H1 (cell line): ENCODE measurements at places on chromosomes 4 and X.

- H3K4me1 ChIP-seq: no peaks in the 10 kb centered on the region
- no peak for DNase-seq
- H3K27me3 ChIP-seq: no peaks in the 10 kb centered on the region
- H3K36me3 ChIP-seq: peaks cover 17% of the 10 kb centered on the region
- no peak overlapping the region for H3K4me3 ChIP-seq
Measured at GRCh38 chr4:82467471-82467870, 37.1 kb downstream of the ENOPH1 start.

DNA sequence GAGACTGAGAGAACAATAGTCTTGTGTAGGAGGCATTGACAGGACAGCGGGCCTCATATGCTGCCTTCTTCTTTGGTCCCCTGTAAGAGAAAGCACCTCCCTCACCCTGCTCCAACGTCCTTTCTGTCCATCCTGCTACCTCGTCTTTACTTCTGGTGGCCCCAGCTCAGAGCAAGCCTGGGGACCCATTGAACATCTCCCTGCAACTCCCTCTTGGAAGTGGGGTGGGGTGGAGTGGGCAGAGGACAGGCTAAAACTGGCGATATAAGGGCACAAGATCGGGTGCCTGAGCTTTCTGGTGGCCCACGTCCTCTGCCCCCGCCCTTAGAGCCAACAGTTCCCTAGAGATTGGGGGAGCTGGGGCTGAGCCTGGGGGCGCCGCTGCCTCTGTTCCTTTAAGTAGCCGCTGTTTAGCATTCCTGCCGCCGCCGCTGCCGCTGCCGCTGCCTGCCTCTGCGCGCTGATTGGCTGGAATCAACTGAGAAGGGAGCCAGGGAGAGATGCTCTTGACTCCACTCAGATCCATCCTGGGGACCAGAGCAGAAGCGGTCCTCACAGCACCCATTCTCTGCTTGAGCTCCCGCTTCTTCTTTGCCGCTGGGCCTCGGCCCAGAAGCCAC lies at the start of gene DLG3:
Gene DLG3, plus strand, starts transcription at position 510 of the 620 bp plus-strand sequence. CDS start 367 bp downstream, outside the sequence.
- H3K36me3 ChIP-seq: no peaks in the 10 kb centered on the region
- peak; percentile 66 for DNase-seq
- no peak within 1 kb of the TSS for H3K27ac ChIP-seq
- H3K27me3 ChIP-seq: no peaks in the 10 kb centered on the region
- no peaks in the 10 kb centered on the region for H3K4me1 ChIP-seq
- H3K4me3 ChIP-seq: peak within 1 kb of the TSS; percentile 17

DNA sequence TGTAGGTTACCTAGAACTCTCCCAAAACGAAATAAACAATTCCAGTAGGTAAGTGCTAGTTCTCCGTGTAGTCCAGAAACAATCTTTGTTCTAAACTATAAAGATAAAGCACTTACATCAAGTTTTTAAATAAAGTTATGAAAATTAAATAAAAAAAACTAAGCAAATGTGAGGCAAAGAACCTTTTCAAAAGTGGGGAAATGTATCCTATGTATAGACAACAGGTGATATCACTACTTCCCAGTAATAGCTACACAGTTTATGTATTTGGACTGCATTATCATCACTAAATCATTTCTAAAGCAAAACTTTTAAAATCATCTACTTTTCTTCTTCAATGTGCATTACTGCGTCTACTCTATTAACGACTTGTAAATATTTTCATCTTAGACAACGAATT lies 2.0 kb downstream of the YTHDC1 start:
- H3K27me3 ChIP-seq: no peaks in the 10 kb centered on the region
- H3K4me1 ChIP-seq: no peaks in the 10 kb centered on the region
- no peak for DNase-seq

DNA sequence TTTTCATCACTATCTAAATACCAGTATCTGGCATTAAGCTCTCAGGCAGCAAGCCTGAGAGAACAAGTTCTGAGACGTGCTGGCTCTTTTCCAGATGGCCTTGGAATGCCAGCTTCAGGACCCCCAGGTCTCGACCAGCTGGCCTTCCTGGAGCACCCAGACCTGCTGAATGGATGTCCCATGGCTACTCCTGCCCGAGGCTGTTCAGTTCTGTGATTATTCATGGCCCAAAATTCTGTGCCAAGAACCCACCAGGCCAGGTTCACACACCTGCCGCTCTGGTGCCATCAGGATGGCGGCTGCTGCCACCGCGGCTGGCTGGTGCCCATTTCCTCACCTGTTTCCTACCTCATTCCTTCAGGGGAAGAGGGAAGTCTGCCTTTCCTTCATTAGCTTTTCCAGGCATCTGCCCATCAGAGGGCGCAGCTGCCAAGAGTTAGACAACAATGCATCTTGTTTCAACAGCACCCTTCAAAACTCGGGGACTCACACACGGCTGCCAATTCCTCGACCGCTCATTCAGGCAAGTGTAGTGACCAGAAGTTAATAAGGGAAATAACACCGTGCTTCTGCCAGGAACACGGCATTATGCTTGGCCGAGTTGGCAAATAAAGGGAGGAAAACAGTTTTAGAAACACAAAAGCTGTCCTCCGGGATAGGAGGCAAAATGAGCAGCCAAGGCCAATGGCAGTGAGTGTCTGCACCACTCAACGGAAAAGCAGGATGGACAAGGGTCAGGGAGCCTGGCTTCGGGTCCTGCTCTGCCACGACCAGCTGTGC lies 173.8 kb downstream of the NSUN7 start:
- no peaks in the 10 kb centered on the region; the same call in 1 of the 2 replicates for H3K4me1 ChIP-seq
- DNase-seq: no peak
- H3K36me3 ChIP-seq: no peaks in the 10 kb centered on the region
- H3K27me3 ChIP-seq: no peaks in the 10 kb centered on the region

- no peak overlapping the region for H3K4me3 ChIP-seq
- no peaks in the 10 kb centered on the region for H3K4me1 ChIP-seq
- no peak overlapping the region for H3K27ac ChIP-seq
- DNase-seq: no peak
- H3K27me3 ChIP-seq: no peaks in the 10 kb centered on the region
- no peaks in the 10 kb centered on the region for H3K36me3 ChIP-seq
Measured at GRCh38 chr4:1087371-1087770, 26.0 kb downstream of the RNF212 start.

DNA sequence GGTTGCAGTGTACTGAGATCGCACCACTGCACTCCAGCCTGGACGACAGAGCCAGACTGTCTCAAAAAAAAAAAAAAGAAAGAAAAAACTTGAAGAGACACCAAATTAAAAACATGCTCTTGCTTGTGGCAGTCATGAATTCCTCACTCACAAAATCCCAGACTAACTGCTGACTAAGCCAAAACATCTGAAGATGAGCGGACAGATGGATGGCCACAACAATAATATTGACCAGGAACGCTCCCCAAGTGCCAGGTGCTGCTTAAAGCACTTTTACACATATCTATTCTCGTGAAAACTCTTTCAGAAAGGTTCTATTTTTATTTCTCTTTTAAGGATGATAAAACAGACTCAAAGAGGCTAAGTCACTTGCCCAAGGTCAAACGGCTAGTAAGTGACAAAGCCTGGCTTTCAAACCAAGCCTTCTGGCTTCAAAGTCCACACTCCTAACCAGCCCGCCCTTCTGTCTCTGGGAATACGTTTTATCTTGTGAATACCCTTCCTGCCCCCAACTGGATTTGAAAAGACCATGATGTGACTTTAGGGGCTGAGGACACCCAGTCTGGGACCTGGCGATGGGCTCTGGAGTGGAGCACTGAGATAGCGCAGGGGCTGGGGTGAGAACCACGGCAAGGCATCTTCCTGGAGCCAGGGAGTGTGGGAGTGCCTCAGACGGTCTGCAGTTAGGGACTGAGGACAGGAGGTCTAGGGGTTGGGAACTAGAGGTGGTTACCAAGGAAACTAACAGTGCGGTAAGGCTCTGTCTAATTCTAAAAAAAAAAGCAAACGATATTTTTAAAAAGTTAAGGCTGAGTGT lies 9.5 kb upstream of the CXCR3 start:
- H3K4me3 ChIP-seq: no peak overlapping the region
- DNase-seq: no peak
- no peaks in the 10 kb centered on the region for H3K27me3 ChIP-seq
- no peaks in the 10 kb centered on the region for H3K36me3 ChIP-seq
- H3K27ac ChIP-seq: no peak overlapping the region
- peaks cover 3% of the 10 kb centered on the region; the same call in 1 of the 2 replicates for H3K4me1 ChIP-seq

GRCh38 chr4:139617702-139618490 lies 47.7 kb upstream of the MGST2 start:
- no peak for DNase-seq
- H3K4me3 ChIP-seq: no peak overlapping the region
- H3K4me1 ChIP-seq: no peaks in the 10 kb centered on the region; the same call in 1 of the 2 replicates

DNA sequence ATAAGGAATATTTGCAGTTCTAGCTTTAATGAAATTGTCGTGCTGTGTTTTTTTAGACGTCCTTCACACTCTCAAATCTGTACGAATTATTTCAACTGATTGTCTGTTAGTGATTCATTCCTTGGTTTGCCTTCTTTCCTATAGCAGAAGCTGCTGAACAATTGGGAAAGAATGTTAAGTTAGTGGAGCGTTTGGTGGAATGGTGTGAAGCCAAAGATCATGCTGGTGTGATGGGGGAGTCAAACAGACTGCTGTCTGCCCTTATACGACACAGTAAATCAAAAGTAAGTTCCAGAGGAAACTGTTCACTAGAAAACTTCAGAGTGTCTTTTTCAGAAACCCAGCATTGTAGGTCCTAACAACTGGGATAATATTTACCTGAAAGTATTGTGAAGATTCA lies 159.9 kb downstream of the RAP1GDS1 start:
- H3K27me3 ChIP-seq: no peaks in the 10 kb centered on the region
- no peak overlapping the region for H3K4me3 ChIP-seq
- peaks cover 2% of the 10 kb centered on the region; the same call in 1 of the 2 replicates for H3K36me3 ChIP-seq
- no peaks in the 10 kb centered on the region for H3K4me1 ChIP-seq

DNA sequence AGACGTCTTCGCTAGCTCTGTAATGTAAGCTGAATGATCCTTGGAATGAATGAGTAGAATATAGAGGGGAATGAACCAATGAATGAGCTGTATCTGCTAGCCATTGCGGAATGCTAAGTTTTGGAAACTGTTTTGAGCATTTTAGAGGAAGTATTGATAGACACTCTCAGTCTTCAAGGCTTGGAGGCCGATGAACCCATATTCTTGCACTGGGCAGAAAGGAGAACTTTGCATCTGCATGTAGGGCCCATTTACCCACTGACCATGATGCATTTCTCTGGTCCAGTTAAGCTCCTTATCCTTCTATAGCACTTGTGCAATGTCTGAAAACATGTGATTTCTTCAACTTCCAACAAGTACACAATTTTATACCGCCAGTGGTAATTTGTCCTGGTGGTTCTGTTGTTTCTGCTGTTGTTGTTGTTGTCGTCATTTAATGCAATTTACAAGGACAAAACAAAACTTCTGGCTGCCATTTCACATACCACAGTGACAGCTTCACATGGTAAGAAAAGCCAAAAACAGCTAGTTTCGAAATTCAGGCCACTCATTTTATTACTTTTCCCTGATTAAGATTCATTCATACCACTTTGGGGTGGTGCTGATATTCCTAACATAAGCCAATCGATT lies 85.0 kb upstream of the MTM1 start:
- H3K27ac ChIP-seq: no peak overlapping the region
- no peaks in the 10 kb centered on the region for H3K4me1 ChIP-seq
- H3K27me3 ChIP-seq: no peaks in the 10 kb centered on the region
- no peaks in the 10 kb centered on the region for H3K36me3 ChIP-seq
- H3K4me3 ChIP-seq: no peak overlapping the region

GRCh38 chr4:7388627-7389026 lies 46.1 kb downstream of the PSAPL1 start:
- no peak overlapping the region for H3K27ac ChIP-seq
- no peak overlapping the region for H3K4me3 ChIP-seq
- H3K36me3 ChIP-seq: no peaks in the 10 kb centered on the region
- H3K4me1 ChIP-seq: no peaks in the 10 kb centered on the region
- no peaks in the 10 kb centered on the region for H3K27me3 ChIP-seq

GRCh38 chr4:174561560-174561959 lies 39.3 kb upstream of the HPGD start:
- no peak overlapping the region for H3K27ac ChIP-seq
- peaks cover 12% of the 10 kb centered on the region; the same call in 1 of the 2 replicates for H3K4me1 ChIP-seq

DNA sequence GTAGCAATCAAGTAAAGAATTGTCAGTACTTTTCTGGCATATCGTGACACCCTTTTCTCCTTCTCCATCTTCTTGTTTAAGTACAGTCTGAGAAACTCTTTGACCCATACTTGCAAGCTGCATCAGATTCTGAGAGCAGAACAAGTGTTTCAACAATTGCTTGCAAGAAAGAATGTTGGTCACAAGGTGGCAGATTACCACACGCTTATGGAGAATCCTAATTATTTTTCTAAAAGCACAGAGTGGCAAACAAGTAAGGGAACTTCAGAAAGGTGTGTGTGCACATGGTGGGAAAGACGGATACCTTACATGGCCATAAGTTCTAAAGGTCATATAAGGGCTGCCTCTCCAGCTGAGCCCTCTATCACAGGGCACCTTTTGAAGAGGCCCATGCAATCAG lies 136.4 kb upstream of the FGF13 start:
- DNase-seq: no peak
- H3K4me3 ChIP-seq: no peak overlapping the region
- H3K27ac ChIP-seq: no peak overlapping the region
- no peaks in the 10 kb centered on the region for H3K4me1 ChIP-seq
- no peaks in the 10 kb centered on the region for H3K27me3 ChIP-seq

GRCh38 chrX:125378205-125378604 lies 58.5 kb downstream of the TEX13C start:
- H3K4me1 ChIP-seq: peaks cover 2% of the 10 kb centered on the region; the same call in 1 of the 2 replicates
- no peak for DNase-seq
- H3K27me3 ChIP-seq: no peaks in the 10 kb centered on the region
- no peaks in the 10 kb centered on the region for H3K36me3 ChIP-seq
- no peak overlapping the region for H3K4me3 ChIP-seq

DNA sequence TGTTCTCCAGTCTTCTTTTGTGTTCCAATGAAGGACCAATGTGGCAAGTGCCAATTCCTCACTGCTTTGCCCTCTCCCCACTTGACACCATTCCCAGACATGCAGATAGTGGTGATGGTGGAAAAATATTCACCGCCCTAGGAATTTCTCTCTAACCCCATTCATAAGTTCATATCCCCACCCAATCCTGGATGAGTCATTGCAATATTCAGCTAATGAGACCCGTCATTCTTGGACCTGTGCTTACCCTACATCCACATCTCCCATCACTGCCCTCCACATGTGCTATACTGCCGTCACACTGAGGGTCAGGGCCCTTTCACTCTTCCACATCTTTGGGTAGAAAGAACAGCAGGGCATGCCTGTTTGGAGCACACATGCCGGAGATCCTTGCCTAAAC lies 199.2 kb downstream of the KCNIP4 start:
- H3K4me1 ChIP-seq: no peaks in the 10 kb centered on the region
- no peak overlapping the region for H3K27ac ChIP-seq
- DNase-seq: no peak
- no peaks in the 10 kb centered on the region for H3K27me3 ChIP-seq
- no peak overlapping the region for H3K4me3 ChIP-seq

DNA sequence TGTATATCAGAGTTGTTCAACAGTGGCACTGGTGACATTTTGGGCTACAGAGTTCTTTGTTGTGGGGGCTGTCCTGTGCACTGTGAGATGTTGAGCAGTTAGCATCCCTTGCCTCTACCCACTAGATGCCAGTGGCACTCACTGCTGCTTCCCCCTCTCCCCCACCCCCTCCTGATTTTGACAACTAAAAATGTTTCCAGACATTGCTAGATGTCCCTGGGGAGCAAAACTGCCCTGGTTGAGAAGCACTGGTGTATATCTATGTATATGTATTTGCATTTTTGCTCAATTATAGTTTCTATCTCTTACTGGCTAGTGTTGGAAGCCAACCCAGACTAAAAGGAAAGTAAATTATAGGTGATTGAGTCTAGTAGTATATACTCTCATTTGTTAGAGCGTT lies 2.4 kb downstream of the TMEM131L start:
- no peak overlapping the region for H3K27ac ChIP-seq
- H3K4me3 ChIP-seq: no peak overlapping the region
- no peaks in the 10 kb centered on the region for H3K27me3 ChIP-seq
- no peaks in the 10 kb centered on the region for H3K36me3 ChIP-seq
